ENCODE measurements at places on chromosomes 6 and 20.
A peak's percentile ranks its signal among the peaks of the same experiment; 100 is the strongest.

DNA sequence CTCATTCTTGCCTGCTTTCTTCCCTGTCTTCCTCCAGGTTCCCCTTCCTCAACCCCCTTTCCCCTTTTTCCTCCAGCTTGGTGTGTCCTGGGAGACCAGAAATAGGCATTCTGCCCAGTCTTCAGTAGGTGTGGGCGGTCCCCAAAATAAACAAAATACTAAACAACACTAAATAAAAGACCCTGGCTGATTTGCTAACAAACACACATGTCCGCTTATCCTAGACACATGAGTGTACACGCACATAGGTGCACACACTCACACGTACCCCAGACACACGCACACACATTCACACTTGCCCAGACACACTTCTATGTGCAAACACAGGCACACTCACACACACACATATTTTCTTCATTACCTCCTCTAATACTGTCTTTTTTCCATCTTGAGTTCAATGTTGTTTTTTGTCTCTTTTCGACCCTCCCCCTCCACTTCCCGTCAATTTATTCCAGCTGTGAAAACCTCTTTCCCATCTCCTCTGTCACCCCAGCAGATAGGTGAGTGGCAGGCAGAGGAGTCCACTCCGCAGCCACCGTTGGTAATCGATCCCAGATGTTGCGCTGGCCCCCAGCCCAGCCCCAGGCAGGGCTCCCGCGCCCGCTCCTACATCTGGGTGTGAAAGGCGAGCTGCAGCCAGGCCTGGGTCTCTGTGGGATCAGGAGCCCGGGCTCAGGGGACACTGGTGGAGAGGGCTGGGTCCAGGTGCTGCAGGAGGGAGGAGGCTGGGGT is 56.9 kb upstream of the FOXP4 start:
- DNase-seq, result peak; percentile 23

DNA sequence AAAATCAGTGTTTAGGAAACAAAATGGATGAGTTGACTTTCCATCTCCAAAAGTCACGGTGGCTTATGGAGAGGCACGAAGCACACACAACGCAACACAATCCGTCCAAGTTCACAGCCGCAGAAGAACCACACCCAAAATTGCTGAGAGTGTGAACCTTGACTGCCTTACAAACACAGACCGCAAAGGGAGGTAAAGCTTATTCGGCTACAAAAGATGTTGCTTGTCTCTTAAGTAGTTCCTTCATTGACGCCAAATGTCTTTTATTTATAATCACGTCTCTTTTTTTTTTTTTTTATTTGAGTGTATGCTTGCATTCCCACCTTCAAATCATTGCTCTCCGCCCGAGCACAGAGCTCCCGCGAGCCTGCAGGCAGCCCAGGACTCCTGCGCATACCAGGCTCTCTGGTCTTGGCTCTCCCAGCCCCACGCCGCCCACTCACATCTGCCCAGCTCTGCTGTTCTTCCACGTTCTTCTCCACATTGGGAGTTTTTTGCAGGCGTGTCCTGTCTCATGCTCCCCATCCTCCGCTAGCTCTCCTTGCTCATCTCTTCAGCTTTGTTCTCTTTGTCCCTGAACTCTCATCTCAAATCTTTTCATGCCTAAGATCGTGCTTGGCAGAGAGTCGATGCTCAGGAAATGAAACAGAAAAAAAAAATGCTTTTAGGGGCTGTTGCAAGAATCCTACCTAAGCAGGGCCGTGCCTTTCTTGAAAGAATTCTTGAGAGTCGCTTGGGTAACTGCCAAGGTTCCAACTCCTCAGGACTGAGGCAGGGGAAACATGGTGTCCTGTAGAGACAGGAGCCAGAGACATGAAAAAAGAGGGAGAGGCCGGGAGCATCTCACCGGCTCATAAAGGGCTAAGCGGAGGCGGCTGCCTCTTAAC is 25.8 kb downstream of the LY86 start:
- no peak for DNase-seq

DNA sequence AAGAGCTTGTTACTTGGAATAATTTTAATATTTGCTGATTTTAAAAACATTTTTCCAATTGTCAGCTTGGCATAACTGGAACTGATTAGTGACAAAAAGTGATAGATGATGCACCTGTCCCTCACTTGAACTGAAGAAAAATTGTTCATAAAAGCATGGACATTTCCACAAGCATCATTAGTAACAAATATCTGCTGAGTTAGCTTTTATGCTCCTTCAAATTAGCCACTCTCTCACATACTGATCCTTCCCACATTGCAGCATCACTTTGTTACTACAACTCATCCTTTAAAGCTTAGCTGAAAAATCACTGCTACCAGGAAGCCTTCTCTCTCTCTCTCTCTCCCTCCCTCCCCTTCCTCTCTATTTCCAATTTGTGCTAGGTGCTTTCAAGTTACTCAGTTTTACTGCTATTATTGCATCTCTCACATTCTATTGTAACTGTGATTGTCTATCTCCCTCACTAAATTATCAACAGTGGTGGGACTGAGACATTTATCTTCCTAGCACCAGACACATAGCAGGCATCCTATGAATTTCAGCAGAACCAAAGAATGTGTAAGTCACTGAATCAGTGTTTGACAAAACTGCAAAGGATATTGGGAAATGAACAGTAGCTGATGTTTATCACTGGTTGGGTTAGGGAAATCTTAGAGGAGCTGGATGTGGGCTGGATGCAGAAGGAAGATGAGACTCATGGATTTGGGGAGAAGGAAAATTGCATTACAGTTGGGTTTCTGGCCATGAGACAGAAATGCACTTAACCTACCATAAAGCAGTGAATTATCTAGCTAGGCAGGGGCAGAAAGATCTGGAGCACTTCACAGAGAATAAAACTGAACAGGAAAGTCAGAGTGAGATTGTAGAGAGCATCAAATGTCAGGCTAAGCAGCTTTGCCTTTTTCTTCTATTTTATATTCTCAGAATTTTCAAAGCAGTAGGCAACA is 128.4 kb upstream of the PLN start:
- DNase-seq, result no peak

DNA sequence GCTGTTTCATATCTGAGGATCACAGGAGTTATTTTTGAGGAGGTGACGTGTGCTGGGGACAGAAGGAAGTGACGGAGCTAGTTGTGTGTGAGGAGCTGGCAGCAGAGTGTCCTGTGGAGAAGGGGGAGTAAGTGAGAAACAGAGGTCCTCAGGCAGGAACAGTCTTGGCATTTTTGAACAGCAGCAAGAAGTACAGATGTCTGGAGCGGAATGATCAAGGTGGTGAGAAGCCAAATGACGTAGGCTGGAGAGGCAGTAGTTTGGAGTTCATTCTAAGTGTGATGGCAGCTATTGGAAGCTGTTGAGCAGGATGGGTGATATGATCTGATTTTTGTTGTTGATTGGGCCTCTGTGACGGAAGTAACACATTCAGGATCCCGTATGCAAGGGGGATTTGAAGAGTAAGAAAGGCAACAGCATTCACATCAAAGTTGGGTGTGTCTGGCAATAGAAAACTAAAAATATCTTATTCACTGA is 52.3 kb downstream of the SOBP start:
- DNase-seq, result no peak

GRCh38 chr20:62425281-62426058 is 1.9 kb downstream of the RBBP8NL start:
- DNase-seq, result no peak

DNA sequence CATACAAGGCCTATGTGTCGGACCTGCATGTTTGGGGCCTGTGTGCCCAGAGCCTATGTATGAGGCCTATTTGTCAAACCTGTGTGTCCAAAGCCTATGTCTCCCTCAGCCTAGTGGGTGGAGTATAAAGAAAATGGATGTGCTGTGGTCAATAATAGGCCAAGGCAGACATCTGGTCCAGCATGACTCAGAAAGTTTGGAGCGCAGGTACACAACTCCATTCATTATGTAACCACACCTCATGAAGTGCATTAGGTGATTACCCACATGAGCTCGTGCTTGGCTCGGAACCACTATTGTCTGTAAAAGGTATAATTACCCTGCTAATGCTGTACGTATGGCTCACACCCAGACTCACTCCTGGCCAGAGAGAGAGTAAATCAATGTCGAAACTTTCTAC is 302.4 kb upstream of the POU3F2 start:
- no peak for DNase-seq

DNA sequence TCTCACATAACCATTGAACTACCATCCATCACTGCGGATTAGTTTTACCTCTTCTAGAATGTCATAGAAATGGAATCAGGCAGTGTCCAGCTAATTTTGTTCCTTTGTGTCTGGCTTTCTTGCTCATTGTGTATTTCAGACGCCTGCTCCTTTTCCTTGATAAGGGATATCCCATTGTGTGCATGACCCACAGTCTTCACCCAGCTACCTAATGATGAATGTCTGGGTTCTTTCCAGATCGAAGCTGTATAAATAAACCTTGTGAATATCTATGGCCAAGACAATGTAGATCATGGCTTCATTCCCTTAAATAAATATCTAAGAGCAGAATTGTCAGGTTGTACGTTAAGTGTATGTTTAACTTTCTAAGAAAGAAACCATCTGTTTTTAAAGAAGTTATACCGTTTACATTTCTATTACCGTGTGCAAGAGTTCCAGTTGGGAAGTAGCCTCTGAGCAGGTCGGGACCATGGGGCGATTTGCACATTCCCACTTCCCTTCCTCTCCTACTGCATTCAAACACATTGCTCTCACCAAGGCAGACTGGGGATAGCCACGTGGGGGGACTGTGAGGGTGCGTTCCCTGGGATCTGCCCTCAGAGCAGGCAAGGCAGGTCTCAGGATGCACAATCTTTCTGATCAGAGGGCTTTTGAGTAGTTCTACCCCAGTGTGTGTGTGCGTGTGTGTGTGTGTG is 13.1 kb downstream of the CD93 start:
- no peak for DNase-seq

DNA sequence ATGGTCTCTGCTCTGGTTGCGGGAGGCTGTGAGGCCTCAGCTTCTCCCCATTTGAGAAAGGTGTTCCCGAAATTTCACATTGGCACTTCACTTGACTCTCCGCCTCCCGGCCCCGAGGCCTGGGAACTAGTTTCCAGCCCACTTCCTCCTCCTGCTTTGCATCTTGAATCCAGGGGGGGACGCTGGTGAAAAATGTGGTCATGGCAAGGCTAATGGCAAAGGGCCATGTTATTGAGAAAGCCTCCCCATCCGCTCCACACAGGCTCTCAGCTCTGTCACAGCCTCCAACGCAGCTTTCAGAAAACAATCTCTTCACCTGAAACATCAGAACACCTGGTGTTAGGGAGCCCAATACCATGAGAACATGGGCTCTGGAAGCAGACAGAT is 5.6 kb downstream of the PLAGL2 start:
- DNase-seq, result no peak

DNA sequence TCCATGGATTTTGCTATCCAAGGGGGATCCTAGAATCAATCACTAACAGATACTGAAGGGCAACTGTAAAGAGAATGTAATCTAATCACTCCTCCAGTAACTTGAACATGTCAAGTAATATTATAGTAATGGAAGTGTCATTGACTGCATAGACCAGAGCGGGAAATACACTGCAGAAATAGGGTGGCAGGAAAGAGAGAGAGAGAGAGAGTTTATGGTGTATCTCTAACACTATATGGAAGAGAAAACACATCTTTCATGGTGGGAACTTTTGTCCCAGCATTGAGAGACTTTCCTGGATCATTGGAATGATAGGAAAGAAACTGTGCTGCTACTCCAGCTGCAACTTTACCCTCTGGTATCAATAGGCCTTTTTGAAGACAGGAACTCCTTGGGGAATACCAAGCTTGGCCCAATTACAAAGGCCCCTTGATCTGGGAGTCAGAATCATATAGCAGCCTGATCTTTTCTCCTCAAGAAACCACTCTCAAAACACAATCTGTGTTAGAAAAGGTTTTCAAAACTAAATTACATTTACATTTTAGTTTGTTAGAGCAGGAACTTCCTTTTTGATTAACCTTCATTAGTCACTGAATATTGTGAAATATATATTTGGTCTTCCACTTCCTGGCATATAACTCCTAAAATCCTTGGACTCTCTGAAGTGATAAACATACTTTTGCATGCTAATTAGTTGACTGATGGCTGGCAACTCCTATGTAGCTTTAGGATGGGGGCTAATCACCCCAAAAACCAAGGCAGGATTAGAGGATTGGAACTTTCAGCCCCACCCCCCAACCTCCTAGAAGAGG is 29.5 kb upstream of the RNGTT start:
- DNase-seq, result no peak

DNA sequence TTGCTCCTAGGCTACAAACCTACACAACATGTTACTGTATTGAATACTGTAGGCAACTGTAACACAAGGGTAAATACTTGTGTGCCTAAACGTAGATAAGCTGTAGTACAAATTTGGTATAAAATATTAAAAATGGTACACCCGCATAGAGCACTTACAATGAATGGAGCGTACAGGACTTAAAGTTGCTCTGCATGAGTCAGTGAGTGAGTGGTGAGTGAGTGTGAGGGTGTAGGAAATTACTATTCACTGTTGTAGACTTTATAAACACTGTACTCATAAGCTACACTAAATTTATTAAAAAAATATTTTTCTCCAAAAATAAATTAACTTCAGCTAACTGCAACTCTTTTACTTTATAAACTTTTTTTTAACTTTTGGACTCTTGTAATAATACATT is 391.6 kb downstream of the ADGRB3 start:
- DNase-seq, result no peak

GRCh38 chr6:53795340-53795701 is 516 bp downstream of the LRRC1 start:
- no peak for DNase-seq

GRCh38 chr6:76682842-76683241 is 610.4 kb upstream of the IMPG1 start:
- no peak for DNase-seq

GRCh38 chr6:26158076-26158580 is 70.9 kb downstream of the HFE start:
- no peak for DNase-seq

DNA sequence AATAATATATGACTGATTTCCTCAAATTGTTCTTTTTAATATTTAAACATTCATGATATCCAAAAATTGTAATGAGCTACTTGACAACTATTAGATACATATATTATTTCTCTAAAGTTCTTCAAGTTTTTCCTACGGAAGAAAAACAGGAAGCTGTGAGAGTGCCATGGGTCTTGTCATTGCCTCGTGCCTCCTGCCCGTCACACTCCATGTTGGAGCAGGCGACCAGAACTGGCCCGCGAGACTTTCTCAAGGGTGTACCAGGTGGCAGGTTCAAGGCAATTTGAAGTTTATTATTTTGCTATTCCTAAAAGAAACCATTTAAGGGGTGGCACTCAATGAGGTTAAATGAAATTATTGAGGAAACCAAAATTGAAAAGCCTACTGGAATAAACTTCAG is 337.2 kb downstream of the HACE1 start:
- no peak for DNase-seq

- DNase-seq, result no peak
Measured at GRCh38 chr6:118584911-118585310, 36.8 kb downstream of the PLN start.

GRCh38 chr6:26392932-26393636 is 9.0 kb upstream of the BTN3A1 start:
- no peak for DNase-seq

GRCh38 chr20:36645998-36646397 is at the start of gene SLA2:
TSS of gene SLA2 (minus strand) at chr20:36646196. CDS start at chr20:36641335, 4,861 bp downstream.
- DNase-seq, result no peak

GRCh38 chr20:62578294-62578897 is 63.9 kb upstream of the SLCO4A1 start:
- DNase-seq, result no peak
